DMS 273 treated with DMSO at 0.1 percent for 48 hours (cell line): ENCODE measurements at places on chromosomes 5 and 9.

- peak; percentile 15 for DNase-seq
These were observed 102.8 kb downstream of the SNX18 start for GRCh38 chr5:54620141-54620933.

DNA sequence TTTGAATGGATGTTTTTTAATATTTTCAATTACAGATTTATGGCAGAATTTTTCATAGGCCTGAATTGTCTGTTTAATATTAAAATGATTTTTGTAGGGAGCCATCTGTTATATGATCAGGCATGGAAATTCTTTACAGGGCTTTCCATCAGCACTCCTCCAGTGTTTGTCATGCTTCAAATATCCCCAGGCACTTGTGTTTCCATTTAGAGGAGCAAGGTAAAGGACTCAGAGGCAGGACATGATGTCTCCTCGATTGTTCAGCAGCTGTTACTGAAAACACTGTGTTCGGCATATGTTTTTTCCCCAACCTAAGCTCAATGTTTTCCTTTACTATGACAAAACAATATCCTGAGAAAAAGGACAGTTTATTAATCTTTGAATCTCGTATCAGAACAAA is 172.3 kb upstream of the RFX3 start:
- DNase-seq = no peak

DNA sequence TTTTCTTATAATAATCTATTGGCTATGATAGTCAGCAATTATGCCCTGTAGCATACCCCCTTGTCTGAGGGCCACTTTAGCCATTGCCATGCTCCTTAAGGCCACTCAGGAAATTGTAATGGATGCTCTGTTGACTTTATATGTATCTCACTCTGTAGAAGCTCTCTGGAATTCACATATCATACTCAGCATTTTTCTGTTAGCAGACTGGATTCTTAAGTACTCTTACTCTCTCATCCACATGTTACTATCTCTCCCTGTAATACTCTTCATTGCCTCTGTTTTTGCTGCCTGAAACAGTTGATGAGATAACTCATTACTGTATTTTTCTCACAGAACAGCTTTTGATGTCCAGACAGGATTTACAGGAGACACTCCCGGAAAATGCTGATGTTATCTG is 24.2 kb downstream of the TMEM232 start:
- no peak for DNase-seq

GRCh38 chr9:114274217-114274616 is 48.7 kb upstream of the ORM1 start:
- no peak for DNase-seq

GRCh38 chr9:14530841-14531240 is 162.4 kb downstream of the ZDHHC21 start:
- no peak for DNase-seq

DNA sequence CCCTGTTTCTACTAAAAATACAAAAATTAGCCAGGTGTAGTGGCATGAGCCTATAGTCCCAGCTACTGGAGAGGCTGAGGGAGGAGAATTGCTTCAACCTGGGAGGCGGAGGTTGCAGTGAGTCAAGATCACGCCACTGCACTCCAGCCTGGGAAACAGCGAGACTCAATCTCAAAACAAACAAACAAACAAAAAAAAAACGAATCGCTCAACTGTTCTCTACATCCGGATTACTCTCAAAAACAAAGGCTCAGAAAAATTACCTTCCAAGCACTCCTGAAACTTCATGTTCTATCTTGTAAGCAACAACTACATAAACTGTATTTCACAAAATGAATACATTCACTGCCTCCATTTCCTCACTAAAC is 14.0 kb downstream of the UBAP2 start:
- DNase-seq = no peak

DNA sequence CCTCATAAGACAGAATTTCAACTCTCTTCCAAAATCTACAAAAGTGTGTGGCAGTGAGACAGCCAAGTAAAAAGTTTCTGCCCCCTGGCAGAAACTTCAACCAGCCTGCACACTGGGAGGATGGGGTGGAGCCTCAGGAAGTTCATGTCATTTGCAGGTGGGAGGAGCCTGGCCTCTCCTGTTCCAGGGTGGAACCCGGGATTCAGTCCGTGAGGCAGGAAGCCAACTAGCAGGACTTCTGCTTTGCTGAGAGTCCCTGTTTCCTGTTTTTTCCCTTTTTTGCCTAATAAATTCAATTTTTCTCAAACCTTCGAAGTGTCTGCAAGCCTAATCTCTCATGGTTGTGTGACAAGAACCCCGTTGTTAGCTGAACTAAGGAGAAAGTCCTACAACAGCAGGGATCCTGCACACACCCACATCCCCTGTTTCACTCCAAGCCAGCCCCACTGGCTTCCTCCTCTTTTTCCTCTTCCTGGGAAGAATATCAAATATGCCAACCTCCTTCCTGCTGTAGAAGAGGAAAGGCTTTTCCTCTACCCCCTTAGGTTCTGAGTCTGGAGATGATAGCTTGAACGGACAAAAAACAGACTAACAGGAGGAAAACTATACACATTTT is 69.3 kb downstream of the ALDH7A1 start:
- DNase-seq = no peak

- DNase-seq = no peak
These were observed 15.1 kb downstream of the PDLIM4 start for GRCh38 chr5:132272311-132273210.

GRCh38 chr5:115634343-115635132 is 8.7 kb upstream of the TMED7 start:
- DNase-seq = peak; percentile 39

DNA sequence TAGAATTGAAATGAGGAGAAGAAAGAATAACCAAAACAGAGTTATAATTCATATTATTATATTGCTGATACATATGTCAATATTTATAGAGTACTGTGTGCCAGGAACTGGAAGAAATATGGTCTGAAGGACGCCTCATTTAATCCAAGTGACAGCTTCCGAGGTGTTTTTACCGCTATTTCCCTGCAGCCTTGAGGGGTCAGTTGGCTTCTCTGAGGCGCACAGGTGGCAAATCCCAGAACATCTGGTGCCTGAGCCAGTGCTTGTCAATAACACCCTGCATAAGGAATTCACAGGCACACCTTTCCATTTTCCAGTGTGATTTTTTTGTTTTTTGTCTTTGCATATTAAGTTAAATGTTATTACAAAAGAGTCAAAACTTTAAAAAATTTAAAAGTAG is 43.3 kb upstream of the CTSL start:
- DNase-seq = no peak

GRCh38 chr5:89435347-89435746 is 552.4 kb upstream of the MEF2C start:
- no peak for DNase-seq

DNA sequence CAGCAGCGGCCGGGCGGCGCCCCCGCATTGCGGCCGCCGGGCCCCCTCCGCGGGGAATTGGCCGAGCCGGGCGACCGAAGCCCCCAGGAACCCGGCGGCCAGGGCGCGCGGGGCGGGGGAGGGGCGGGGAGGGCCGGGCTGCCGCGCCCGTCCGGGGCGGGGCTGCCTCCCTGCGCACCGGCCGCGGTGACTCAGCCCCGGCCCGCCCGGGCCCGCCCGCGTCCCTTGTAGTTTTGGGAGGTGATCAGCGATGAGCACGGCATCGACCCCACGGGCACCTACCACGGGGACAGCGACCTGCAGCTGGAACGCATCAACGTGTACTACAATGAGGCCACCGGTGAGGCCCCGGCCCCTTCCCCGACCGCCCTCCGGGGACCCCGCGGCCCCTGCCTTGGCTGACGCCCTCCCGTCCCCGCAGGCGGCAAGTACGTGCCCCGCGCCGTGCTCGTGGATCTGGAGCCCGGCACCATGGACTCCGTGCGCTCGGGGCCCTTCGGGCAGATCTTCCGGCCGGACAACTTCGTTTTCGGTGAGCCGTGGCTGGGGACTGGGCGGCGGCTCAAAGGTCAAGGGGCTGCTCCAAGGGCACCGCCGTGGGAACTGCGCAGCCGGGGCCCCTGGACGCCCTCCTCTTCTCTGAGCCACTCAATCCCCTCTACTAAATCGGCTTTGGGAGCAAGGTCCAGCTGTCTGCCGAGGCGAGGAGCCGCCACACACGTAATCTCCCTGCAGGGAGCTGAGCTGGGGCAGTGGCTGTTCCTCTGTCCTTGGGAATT is 592 bp downstream of the TUBB4B start:
- no peak for DNase-seq
